Kidney (tissue), 22 donors: ENCODE measurements at places on chromosomes 1 and 21.

- DNase-seq, result peak; percentile 53
Observed at GRCh38 chr1:247332623-247333361, 1.1 kb upstream of the ZNF496 start.

- DNase-seq, result peak; percentile 58
Observed at GRCh38 chr1:65279070-65279779, 30.1 kb upstream of the DNAJC6 start.

DNA sequence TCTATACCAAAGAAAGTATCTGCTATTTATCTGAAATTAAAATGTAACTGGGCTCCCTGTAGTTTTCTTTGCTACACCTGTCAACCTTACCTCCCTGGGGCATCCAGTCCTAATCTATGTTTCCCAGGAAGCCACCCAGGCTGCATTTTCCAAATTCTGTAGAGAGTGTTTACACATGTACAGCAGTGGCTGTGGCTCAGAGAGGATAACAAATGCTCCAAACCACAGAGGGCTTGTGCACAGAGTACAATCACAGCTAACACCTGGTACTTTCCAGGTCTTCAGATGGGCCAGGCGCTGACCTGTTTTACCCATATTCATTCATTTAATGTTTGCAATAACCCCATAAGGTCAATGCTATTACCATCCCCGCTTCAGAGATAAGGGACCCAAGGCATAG is 146.5 kb upstream of the TNR start:
- no peak for DNase-seq

- DNase-seq, result no peak
Observed at GRCh38 chr1:198978523-198978922, 339.7 kb downstream of the PTPRC start.

- no peak for DNase-seq
Observed at GRCh38 chr1:3865606-3866160, 8.4 kb downstream of the DFFB start.

DNA sequence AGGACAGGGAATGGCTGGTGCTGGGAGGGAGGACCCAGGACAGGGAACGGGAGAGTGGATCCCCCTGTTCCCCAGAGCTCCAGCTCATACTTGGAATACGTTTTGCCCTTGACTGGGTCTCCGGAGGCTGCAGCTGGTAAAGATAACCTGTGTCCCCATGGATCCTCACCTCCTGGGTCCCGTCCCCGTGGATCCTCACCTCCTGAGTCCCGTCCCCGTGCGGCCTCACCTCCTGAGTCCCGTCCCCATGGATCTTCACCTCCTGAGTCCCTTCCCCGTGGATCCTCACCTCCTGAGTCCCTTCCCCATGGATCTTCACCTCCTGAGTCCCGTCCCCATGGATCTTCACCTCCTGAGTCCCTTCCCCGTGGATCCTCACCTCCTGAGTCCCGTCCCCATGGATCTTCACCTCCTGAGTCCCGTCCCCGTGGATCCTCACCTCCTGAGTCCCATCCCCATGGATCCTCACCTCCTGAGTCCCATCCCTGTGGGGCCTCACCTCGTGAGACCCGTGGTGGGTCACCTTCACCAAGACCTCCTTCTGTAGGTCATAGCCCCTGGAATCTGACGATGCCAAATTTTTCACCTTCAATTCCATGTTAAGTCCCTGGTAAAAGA is 61.4 kb downstream of the SCCPDH start:
- peak; percentile 38 for DNase-seq

- DNase-seq, result no peak
Observed at GRCh38 chr1:202254454-202255252, 61.1 kb downstream of the LGR6 start.

DNA sequence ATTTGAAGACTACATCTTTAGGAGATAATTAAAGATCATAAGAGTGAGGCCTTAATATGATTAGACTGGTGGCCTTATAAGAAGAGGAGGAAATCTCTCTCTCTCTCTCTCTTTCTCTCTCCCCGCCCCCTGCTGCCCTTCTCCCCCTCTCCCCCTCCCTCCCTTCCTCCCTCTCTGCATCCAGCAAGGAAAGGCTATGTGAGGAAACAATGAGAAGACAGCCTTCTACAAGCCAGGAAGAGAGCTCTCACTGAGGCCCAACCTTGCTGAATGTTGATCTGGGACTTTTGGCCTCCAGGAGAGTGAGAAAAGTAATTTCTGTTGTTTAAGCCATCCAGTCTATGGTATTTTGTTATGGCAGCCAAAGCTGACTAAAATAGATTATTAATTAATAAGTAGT is 21.6 kb downstream of the FOXD3 start:
- DNase-seq, result no peak

- no peak for DNase-seq
Observed at GRCh38 chr1:182335771-182336566, 55.6 kb downstream of the GLUL start.

DNA sequence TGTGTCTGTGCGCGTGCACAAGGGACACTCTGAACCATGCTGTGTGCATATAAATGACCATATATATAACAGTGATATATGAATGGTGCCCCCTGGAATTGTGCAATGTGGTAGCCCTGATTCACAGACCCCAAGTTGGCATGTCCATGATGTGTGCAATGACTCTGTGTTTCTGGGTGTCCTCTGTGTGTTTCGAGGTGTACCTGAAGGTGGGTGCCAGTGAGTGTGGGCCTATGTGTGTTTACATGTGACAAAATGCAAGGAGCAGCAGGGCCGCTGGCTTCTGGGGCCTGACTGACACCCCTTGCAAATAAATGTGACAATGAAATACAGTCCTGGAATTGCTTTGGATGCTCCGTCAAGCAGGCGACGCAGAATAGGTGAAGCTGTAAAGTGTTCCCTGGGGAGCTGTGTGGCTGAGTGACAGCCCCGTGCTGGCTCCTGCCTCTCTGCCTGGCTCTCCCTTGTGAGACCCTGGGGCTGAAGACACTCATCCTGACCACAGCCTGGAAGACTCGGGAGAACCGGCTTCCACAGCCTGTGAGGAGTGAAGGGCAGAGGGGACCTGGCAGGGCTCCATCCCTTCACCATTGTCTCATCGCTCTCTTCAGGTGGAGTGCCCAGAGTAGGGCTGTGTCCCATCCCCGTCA is 38.2 kb upstream of the CSF3R start:
- DNase-seq, result no peak

- DNase-seq, result no peak
Observed at GRCh38 chr1:27967106-27967883, 7.5 kb downstream of the XKR8 start.

DNA sequence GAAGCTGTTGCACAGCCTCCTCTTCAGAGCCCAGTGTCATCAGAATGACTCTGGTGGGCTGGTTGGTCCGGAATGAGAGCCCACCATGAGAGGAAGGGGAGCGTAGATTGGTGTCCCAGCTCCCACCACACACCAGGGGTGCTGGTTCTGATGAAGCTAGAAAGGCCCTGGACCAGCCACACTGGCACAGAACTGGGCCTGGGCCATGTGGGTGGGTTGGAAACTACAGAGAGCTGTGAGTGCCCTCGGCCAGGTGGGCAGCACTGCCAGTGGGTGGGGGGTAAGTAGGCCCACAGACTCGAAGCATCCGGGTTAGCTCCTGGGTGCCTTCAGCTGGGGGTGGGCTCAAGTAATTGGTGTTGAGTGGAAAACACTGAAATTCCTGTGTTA is 11.6 kb upstream of the TFF1 start:
- no peak for DNase-seq

DNA sequence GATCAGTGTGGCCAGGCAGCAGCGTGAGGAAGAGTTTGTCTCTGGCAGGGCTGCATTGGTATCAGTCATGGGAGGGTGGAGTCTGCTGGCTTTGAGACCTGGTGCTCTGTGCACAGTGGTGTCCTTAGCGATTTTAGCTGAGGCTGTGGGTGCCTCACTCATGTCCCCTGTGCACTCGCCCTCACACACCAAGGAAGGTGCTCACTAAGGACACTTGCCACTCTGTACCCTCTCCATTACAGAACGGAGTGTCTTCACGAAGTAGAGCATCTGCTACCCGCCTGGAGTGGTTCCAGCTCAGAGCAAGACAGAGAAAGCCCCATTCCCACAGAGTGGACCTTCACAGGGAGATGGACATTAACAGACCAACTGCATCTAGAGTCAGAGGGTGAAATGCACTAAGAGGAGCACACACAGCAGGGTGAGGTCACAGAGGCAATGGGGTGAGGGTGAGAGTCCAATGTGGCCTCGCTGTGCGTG is 117.9 kb downstream of the MATN1 start:
- no peak for DNase-seq

DNA sequence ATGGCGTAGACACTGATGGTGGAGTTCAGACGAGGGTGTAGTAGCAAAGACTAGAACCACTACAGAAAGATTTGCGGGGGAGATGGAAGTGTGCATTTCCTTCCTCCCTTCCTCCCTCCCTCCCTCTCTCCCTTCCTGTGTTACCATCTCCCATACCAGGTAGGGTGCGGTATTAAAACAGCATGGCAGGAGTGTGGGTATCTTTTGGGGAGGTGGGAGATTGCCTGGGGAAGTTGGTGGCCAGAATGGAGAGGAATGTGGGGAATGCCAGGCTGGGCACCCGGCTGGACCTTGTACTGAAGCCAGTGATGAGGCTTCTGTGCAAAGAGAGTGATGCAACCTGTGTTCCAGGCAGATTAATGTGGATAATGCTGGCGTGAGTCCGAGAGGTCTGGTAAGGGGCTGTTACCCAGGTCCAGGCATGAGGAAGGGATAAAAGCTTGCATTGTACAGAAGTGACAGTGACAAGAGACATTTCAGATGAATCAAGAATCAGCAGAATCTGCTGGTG is 30.3 kb upstream of the PPP2R5A start:
- DNase-seq, result no peak

GRCh38 chr1:179599623-179600249 is 8.1 kb downstream of the TDRD5 start:
- DNase-seq, result peak; percentile 33

- DNase-seq, result no peak
Observed at GRCh38 chr1:233453433-233454200, 126.1 kb downstream of the MAP3K21 start.

GRCh38 chr1:84888753-84889152 is 4.3 kb downstream of the LPAR3 start:
- DNase-seq, result no peak

GRCh38 chr1:182596934-182597333 is 7.3 kb downstream of the RGS16 start:
- DNase-seq, result no peak

DNA sequence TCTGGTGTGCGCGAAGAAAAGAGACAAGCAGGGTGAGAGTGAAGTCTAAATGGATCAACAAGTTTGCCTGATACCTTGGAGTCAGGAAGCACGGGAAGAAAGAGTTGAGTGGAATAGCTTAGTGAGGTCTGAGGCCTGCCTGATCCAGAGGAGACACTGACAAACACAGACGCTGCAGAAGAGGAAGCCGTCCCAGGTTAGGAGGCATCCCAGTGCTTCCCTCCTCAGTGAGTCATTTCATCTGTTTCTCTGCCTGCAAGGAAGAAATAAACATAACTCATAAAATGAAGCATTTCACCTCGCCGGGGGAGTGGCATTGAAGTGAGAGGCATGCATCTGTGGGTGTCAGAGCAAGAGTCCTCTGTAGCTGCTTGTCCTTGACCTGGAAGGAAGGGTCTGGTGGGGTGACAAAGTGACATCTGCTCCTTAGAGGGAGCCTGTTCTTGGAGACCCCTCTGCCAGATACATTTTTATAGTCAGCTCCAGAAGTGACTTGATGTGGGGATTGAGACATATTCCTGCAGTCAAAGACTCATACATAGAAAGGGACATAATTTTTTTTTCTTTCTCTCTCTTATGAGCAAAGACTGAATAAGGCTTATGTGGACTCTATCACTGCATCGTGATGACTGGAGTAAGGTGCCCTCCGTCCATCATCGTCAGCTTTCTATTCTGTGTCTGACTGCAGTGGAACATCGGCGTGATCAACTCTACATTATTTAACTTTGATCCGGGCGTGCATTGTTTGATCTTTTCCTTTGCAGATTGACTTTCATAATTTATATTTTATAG is 256.7 kb downstream of the KIF26B start:
- DNase-seq, result no peak

- DNase-seq, result peak; percentile 74
Observed at GRCh38 chr1:101237229-101237837, 514 bp downstream of the S1PR1 start.

- DNase-seq, result no peak
Observed at GRCh38 chr1:77632216-77632615, 50.2 kb downstream of the ZZZ3 start.

- DNase-seq, result no peak
Observed at GRCh38 chr1:114756009-114756892, 1.5 kb downstream of the CSDE1 start.
